ENCODE measurements at places on chromosomes 2 and 18.
A peak's percentile ranks its signal among the peaks of the same experiment; 100 is the strongest.

GRCh38 chr2:45732436-45732835 is 81.0 kb downstream of the PRKCE start:
- DNase-seq: no peak

DNA sequence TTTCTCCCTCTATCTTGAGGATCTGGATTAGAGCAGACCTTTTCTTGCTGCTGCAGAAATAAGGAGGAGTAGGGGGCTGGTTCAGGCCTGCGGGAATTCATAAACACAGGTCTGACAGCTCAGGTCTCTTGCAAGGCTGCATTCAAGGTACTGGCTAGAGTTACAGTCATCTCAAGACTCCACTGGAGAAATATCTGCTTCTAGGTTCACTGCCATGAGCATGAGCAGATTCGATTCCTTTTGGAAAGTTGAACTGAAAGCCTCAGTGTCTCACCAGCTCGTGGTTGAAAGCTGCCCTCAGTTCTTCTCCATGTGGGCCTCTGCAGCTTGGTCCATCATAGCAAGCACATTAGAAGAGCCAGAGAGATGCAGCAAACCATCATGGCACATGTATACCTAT is 124.4 kb upstream of the SETBP1 start:
- no peak for DNase-seq

- no peak for DNase-seq
Observed at GRCh38 chr2:225100856-225101294, 58.6 kb upstream of the DOCK10 start.

DNA sequence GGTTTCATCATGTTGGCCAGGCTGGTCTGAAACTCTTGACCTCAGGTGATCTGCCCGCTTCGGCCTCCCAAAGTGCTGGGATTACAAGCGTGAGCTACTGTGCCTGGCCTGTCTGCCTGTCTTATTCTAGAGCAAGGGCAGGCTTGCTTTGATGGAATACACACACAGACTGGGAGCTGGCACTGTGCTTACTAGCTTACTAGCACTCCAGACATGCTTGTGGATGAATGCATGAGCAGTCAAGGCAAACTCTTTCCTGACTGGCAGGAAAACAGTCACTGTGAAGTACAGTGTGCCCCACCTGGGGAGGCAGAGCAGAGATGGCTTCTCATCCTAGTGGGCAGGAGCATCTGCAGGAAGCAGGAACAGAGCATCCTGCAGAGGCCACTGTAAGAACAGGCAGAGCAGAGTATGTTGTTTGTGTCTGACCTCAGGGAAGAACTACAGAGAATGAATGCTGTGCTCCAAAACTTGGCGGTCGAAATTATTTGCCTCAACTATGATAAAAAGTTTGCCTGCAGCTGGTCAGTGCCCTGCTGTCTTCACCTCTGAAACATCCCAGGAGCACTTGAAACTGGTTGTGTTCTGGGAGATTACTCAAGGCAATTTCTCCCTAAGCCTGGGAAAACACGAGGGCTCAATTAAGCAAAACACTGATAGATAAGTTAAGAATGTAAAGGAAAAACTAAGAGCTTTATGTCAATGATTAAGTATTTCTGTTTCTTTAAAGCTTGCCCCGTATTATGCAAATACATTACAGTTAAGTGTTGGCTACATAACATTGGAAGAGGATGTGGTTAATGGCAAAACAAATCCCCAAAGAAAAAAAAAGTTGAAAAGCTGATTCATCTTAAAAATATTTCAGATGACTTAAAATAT is 102.4 kb downstream of the VAPA start:
- DNase-seq: no peak

DNA sequence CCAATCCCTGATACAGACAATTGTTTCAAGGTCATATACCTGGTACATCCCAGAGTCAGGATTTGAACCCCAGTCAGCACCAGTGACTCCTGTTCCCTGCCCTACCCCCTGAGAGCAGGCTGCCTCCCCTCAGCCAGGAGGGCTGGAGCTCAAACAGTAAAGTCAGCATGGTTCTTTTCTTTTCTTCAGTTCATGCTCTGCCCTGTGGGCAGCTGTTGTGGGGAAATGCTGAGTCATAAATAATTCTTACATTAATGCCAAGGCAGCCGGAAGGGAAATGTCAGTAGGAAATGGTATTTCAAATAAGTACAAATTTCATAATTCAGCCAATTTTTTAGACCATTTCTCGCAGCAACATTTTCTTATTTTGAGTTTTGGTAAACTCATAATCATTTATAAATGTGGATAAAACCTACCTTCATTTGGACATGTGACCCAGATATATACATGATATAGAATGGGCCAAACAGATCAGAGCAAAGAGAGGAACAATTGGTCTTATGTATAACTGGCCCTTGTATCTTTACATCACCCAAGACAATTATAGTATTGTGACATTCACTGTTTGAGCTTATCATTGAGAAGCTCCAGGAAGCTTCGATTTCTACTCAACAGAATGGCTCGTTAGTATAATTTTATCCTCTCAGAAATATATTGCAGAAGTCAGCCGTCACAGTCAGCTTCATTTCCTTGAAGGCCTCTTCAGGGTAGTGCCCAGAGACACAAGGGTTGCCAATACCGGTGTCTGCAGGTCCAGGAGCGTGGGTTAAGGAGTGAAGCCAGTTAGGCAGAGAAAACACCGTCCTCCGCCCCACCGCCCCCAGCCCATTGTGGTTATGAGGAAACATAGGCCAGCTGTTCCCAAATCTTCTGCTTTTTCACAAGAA is 28.0 kb upstream of the SCYGR1 start:
- no peak for DNase-seq

DNA sequence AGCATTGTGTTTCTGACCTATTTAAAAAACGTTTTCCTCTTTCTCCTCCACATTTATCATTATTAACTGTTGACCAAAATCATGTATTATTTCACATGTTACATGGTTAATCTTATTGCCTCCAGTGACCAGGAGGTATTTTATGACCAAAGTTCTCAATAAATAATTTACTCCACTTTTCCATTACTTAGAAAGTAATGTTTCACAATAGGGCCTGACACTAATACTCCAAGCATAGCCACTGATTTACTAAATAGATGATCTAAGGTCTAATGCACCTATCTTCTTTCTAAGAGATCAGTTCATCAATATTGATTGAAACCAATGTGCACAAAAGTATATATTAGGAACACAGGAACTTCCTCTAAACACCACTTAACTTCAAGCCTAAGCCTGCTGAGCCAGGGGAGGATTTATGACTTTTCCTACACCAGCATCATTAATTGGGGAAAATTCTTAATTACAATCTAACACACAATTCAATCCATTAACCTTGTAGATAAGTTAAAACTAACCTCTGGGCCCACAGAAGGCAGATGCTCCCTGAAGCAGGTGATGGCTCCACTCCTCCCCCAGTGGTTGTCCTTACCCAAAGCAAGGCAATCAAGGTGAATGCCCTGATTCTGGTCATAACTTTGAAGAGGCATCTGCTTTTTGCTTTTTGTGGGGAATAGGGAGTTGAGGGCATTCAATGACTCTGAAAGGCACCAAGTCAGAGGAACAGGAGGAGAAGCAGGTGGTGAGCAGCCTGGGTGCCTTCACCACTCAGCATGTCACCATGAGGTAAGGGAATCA is 33.9 kb downstream of the RBMS1 start:
- no peak for DNase-seq

DNA sequence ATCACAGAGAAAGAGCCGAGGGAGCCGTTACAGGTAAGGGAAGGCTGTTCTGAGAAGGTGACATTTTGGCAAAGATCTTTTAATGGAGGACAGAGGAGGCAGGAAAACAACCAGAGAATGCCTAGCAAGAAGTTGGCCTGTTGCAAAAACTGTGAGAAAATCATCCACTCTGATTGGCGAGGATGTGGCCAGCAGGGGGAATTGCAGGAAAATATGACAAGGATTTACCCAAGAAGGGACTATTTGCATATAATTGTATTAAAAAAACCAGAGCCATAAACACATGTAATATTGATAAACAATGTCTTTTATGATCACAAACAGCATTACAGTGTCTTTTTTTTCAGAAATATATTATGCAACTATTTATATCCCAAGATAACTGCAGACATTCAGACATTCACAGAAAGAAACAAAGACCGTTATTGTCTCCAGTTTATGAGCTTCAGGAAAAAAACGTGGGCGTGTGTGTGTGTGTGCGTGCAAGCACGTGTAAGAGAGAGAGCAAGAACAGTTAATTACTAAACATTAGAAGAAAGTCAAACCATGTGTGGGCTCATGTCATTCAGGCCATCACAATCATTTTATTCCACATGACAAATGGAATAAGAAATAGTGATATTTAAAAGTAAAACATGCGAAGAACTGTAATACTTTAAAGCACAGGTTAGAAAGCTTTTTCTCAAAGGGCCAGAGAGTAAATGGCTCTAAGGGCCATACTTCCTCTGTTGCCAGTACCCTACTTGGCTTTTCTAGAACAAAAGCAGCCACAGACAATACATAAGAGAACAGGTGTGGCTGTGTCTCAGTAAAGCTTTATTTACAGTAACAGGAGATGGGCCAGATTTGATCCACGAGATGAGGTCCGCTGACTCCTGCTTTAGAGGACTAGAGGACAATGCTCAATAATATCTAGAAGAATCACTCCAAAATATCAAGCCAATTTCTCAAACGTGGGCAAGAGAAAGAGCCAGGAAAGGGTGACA is 324.1 kb downstream of the DLGAP1 start:
- DNase-seq: no peak

DNA sequence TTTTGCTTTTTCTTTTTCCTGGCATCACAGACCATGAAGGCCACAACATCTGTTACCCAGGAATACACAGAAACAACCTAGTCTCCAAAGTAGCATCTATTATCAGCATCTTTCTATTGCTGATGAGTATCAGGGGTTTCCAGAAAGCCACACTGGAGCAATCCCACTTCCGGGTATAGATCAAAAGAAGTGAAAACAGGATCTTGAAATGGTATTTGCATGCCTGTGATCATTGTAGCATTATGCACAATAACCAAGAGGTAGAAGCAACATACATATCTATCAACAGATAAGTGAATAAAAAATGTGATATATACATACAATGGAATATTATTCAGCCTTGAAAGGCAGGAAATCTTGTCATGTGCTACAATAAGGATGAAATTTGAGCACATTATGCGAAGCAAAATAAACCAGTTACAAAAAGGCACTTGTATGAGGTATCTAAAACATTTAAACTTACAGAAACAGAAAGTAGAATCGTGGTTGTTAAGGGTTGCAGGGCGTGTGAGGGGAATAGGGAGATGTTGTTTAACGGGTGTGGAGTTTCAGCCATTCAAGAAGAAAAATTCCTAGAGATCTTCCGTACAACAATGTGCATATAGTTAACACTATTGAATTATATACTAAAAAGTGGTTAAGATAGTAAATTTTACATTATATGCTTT is 115.1 kb downstream of the KCNE4 start:
- no peak for DNase-seq

DNA sequence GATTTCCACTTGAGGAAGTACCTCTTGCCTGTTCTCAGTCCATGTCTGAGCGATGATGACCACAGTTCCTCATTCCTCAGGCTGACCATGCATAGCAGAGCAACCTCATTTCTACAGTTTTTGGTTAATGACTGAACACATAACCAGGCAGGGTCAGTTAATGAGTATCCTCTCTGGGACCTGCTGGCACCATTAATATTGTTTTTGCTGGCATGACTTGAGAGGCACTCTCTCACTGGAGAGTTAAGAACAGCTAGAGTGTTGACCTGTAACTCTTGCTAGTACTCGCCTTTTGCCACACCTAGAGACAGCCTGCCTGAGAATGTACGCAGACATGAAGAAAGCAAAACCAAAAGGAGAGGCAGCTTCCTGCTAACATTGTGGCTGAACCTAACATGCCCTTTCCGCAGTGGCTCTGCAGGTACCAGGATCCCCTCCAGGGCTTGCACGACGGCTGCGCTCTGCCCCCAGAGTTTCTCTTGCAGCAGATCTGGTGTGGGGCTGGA is 23.9 kb downstream of the PECR start:
- DNase-seq: peak; percentile 84

- no peak for DNase-seq
Observed at GRCh38 chr2:37892436-37893114, 32.5 kb upstream of the RMDN2 start.

DNA sequence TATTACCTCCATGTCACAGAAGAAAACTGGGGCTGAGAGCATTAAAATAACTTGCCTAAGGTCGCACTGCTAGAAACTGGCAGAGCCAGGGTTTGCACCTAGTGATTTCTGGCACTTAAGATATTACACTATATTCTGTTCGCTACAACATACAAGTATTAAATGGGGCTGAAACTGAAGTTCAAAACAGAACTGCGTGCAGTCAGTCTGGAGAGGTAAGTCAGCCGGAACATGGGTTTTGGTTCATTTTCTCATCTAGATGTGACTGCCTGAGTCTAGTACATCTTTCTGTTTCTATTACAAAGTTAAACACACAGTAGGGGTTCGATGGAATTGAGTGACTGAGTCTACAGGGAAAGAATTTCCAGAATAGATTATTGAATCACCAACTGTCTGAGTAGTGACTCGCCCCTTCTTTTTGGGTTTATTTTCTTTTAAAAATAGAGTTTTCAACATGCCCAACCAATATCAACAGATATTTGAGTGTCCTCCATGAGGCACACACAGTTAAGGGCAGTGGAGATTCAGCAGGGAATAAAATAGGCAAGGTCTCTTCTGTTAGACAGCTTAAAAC is 150.8 kb downstream of the RNF152 start:
- DNase-seq: no peak

- no peak for DNase-seq
Observed at GRCh38 chr18:48304906-48305693, 104.1 kb downstream of the ZBTB7C start.

GRCh38 chr2:156465573-156465972 is 29.4 kb downstream of the GPD2 start:
- DNase-seq: no peak
